ENCODE measurements at places on chromosomes 12 and 14.

DNA sequence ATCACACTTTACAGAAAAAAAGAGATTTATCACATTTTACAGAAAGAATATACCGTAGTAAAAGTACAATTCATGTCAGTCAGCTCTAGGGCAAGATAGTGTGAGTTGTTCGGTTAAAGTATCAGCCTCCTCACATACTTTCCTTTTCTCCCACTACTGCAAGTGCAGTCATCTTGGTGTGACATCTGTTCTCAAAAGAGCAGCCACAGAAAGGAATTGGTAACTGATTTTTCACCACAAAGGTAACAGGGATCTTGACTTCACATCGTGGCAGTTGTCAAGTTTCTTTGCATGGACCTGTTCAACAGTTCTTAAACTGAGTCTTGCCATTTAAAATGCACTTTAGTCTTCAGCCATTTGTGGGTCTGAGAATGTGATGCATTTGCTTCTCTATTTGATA lies 5.0 kb upstream of the E2F7 start:
- DNase-seq = no peak

DNA sequence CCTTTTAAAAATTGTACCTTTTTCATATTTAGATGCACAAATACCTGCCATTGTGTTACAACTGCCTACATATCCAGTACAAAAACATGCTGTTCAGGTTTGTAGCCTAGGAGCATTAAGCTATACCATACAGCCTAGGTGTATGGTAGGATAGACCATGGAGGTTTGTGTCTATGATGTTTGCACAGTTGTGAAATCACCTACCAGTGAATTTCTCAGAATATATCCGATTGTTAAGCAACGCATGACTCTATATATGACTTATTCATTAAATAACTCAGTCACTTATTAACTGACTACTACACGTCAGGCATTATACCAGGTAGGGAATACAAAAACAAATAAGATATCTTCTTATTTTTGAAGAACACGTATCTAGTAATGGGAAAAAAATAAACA lies 26.2 kb upstream of the ETNK1 start:
- DNase-seq = peak; percentile 19

DNA sequence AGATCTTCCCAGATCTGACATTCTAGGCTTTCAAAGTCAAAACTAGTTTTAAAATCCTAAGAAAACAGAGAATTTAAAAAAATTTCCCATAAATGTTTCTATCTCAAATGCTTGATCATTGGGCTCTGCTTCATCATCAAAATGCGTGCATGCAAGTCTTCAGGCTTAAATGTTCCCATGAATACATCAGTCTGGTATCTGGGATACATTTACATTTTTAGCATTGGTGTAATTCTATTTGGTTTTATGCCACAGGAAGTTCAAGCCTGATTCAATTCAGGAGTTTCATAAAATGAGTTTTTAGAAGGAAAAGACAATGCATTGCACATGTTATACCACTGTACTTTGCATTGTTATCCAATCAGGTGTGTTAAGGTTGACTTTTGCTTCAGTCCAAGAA lies 336.4 kb downstream of the PCNX1 start:
- DNase-seq = no peak

- no peak for DNase-seq
Measured at GRCh38 chr12:90323217-90323616, 614.6 kb upstream of the ATP2B1 start.

- no peak for DNase-seq
Measured at GRCh38 chr12:96108321-96108720, 72.9 kb upstream of the LTA4H start.

DNA sequence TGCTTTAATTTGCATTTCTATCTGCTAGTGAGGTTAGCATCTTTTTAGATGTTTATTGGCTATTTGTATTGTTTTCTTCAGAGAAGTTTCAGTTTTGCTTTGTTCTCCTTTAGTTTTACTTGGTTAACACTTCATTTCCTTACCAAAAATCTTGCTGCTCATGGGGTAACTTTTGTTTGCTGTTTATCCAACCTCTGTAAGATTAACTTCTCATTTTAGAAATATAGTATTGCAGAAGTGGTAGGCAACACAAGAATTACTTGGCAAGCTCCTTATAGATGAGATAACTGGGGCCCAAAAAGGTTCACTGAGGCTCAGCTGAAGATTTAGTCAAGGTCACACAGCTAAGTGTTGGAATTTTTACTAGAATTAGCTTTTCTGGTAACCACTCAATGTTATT lies 40.5 kb downstream of the ALKBH1 start:
- no peak for DNase-seq

- DNase-seq = no peak
Measured at GRCh38 chr12:123943816-123944215, 28.8 kb downstream of the CCDC92 start.

DNA sequence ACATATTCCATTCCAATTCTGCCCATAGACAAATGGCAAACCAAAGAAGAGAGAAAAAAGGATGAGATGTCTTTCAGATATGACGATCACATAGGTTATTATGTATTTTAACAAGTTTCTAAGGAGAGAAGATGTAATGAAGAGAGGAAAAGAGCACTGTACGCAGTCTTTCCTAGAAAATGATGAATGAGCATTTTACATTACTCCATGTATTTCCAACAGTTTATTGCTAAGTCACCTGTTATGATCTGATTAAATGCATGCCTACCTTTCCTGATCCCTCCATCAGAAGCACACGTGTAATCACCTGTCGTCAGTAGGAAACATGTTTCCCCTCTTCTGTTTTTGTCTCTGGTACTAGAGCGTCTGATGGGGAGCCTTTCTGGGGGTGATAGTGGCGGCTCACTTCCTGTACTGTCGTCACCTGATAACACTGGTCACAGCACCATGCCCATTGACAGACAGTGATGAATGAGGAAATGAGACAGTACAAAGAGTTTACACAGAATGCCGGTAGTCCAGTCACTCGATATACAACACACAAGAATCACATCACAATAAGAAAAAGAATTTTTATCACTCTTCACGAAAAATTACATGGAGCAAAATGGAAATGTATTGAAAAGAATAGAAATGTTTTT lies 161.6 kb downstream of the KCNC2 start:
- DNase-seq = no peak

DNA sequence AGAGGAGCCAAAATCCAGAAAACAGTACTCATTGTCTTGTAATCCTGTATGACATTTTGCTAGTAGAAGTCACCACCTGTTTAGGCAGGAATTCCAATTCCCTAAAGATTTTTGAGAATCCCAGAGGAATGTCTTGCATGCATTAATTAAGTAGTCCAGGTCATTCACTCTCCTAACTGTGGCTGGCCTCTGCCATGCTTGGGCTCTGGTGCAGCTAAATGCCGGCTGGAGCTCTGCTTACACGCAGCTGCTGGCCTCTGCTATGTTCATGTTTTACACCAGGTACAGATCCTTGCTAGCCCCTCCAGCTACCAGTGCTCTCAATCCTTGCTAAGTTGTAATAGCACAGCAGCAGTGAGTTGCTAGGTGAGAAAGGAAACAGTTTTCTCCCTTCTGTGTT lies 16.3 kb upstream of the HIF1A start:
- DNase-seq = no peak

DNA sequence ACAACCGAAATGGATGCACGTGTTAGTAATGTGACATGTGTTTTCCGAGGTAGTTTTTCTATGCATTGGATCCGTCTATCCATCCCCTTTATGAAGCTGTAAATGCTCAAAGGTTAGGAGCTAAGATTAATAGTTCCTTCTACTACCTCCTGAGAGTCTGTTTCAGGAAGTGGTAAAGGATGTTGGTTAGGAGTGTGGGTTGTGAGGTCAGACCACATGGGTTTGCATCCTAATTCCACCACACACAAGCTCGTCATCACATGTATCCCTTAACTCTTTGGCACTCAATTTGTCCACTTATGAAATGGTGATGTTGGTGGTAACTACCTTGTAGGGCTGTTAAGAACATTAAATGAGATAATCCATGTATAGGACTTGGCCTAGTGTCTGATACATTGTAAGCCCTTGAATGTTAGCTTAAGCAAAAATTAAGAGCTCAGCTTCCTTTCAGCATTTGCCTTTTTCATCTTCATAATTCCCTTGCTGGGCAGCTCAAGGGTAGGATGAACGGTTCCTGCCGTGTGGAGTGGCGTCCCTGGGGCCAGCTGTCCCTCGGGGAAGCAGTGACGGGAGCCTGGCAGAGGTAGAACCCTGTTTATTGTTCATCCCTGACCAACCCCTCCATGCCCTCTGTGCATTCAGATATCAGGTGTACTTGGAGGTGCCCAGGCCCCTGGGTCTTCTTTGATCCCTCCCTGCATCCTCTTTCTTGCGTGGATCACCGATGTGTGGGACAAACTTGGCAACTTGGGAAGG lies 52.3 kb downstream of the TSPAN9 start:
- no peak for DNase-seq

DNA sequence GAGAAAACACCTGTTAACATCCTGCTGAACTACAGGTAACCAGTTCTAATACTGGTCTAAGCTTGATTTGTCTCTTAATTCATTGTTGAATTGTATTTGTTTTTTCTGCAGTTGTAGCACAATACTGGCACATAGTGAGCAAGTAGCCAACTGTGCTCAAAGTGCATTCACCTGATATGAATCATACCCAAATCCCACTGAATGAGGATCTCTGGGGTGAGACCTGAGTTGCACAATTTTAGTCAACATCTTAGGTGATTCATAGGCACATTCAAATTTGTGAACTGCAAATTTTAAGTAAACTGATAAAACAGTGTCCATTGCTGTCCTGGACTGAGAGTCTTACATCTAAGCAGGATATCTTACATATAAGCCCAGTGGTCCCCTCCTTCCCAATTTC lies 12.8 kb downstream of the KCNC2 start:
- peak; percentile 14 for DNase-seq

DNA sequence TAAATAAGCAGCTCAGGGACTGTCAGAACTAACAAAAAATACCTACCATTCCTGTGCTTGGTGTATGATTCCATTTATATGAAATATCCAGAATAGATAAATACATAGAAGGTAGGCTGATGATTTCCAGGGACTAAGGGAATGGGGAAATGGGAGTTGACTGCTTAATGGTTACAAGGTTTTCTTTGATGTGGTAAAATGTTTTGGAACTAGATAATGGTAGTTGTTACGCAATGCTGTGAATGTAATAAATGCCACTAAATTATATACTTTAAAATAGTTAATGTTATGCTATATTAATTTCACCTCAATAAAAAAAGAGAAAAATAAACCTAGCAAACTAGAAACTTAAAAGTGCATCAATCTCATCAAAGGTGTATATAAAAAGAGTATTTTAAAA lies 41.1 kb downstream of the CEP83 start:
- no peak for DNase-seq

GRCh38 chr12:124720004-124720680 lies 143.5 kb downstream of the SCARB1 start:
- peak; percentile 90 for DNase-seq

- peak; percentile 73 for DNase-seq
Measured at GRCh38 chr14:65792208-65792905, 379.8 kb downstream of the FUT8 start.

- no peak for DNase-seq
Measured at GRCh38 chr12:47004634-47005033, 74.8 kb upstream of the PCED1B start.

DNA sequence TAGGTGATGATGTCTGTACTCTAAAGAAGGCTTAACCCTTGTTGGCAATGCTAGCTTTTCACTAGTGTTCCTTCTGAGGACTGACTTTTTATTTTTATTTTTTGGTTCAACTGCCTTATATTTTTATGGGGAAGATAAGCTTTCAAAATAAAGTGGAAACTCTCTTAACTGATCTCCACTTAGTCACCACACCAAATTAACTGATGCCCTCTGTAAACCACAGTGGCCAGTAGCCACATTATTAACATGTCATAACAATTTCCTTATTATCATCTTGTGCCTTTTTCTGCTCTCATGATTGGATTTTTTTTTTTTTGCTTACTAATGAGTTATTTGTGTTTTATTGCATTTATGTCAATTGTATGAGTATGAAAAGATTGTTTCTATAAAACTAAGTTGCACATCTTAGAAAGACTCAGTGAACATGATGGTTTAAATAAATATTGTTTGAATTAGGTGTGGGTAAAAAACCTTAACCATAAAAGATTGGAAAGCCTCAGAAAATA lies 56.9 kb downstream of the SCFD1 start:
- no peak for DNase-seq

DNA sequence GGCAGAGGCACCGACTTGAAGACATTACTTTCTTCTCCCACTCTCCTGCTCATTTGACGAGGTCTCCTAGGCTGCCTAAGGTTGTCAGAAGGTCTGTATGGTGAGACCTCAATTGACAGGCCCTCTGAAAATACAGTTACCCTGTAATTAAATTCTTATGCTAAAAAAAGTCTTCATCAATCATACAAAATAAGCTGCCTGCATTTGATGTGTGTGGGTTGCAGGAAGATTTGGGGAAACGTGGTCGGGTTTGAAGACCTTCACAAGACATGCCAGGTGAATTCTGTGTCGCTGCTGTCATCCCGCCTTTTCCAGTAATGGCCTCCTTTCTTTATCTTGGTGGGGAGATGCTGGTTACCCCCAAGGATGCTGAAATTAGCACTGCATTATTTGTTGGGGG lies 299.4 kb downstream of the CACNA1C start:
- no peak for DNase-seq

GRCh38 chr14:89941830-89942377 lies 12.6 kb downstream of the EFCAB11 start:
- DNase-seq = no peak

- no peak for DNase-seq
Measured at GRCh38 chr14:84253326-84253725, 1276.6 kb upstream of the FLRT2 start.

- DNase-seq = no peak
Measured at GRCh38 chr12:109264943-109265650, 44.0 kb downstream of the FOXN4 start.

Measured in Caki2 (cell line).